GM20000 (cell line): ENCODE measurements at places on chromosomes 3 and 15.

- no peak for DNase-seq
Measured at GRCh38 chr15:29601811-29602210, 220.5 kb downstream of the TJP1 start.

- DNase-seq = no peak
Measured at GRCh38 chr3:119597548-119598288, at the start of gene PLA1A. Gene PLA1A, plus strand, starts transcription at chr3:119597885. Its CDS starts 29 bp downstream, at chr3:119597914.

- no peak for DNase-seq
Measured at GRCh38 chr3:117549716-117550115, 840.1 kb downstream of the TUSC7 start.

DNA sequence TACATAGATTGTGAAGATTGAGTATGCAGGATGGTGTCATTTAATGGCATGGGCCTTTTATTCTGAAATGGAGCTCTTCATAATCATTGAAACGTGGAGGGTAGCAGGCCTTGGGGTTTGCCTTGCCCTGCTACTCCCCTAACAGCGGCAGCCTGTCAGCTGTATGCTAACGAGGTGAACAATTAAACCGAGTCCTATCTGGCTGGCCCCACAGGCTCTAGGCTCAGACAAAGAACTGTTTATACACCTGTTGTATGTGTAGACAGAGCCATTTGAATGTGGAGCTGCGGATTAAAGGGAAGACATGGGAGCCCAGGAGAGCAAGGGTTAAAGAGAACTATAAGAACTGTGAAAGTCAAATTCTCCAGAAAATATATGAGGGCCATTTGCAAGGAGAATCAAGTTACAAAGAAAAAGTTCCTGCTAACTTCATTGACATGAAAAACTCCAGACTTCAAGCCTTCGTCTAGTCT, 116.7 kb upstream of the CGNL1 start:
- DNase-seq = no peak

DNA sequence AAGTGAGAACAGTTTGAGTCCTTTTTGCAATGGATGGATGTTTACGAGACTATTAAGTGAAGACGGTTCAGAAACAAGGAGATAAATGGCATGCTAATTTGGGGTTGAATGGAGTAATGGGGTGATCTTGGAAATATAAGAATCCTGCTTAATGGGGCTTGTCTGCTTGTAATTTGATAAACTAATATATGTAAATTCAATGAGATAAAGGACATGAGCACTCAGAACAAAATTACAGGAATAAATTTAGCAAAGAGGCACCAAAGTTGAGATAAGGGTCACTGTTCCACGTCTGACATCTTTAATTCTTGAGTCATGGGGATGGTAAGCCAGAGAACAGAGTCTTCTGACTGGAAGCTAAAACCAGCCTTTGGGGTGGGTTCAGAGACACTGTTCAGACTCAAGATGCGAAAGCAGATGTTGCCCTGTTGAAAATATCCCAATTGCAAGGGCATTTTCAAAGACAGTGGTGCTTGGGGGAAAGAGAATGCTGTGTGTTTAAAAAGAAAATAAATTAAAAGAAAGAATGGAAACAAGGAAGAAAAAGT, 67.8 kb upstream of the CHRNB4 start:
- no peak for DNase-seq

- DNase-seq = no peak
Measured at GRCh38 chr15:67796196-67797127, 28.8 kb upstream of the SKOR1 start.

DNA sequence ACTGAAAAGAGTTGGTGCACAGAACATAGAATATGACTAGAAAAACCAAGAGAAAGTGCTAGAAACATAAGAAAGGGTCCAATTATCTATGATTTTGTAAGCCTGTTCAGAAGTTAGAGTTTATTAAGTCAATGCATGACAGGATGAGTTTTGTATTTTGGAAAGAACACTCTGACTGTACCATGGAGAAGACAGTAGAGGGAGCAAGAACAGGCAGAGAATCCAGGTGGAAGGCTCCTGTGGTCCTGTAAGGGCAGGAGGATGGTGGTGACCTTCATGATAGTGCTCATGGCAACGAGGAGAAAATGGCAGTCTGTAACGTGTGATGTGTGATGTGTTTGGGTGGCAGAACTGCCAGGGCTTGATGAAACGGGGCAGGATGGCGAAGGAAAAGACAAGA, 249.1 kb downstream of the CTNNB1 start:
- DNase-seq = no peak

- no peak for DNase-seq
Measured at GRCh38 chr15:99911816-99912215, 178.6 kb upstream of the LYSMD4 start.

- no peak for DNase-seq
Measured at GRCh38 chr3:138625707-138626365, 17.3 kb downstream of the FAIM start.

- DNase-seq = peak; percentile 26
Measured at GRCh38 chr3:192130534-192131132, 596.7 kb downstream of the FGF12 start.

- DNase-seq = no peak
Measured at GRCh38 chr3:145490088-145491048, 670.6 kb downstream of the PLOD2 start.

- DNase-seq = no peak
Measured at GRCh38 chr3:24166515-24166914, 221.4 kb downstream of the NR1D2 start.

- no peak for DNase-seq
Measured at GRCh38 chr3:71345429-71346040, 238.0 kb downstream of the FOXP1 start.

GRCh38 chr15:92277776-92278175, 115.9 kb upstream of the ST8SIA2 start:
- no peak for DNase-seq

GRCh38 chr15:39330061-39330460, 250.8 kb upstream of the THBS1 start:
- DNase-seq = no peak

GRCh38 chr3:169699070-169699469, 35.6 kb upstream of the MECOM start:
- no peak for DNase-seq

GRCh38 chr3:37622999-37623883, 238.4 kb upstream of the CTDSPL start:
- no peak for DNase-seq

- DNase-seq = peak; percentile 53
Measured at GRCh38 chr3:142987080-142987700, 14.2 kb upstream of the U2SURP start.

- DNase-seq = no peak
Measured at GRCh38 chr15:92580521-92580920, 75.1 kb downstream of the FAM174B start.

DNA sequence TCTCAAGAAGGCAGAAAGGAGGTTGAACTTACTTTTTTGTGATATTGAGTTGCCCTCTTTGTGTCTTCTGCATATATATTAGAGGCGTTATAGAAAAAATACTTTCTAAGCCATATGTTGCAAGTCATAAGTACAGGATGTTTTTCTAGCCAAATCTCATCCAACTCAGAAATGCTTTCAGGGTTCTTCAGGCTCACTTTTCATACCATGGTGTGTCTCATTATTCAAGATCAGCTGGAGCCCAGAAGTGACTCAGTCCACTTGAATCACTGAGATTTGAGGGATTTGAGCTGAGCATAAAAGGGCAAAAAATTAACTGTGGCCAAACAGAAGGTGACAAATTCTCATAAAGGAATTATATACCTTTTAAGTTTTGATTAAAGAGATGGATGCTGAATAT, 157.3 kb downstream of the WNT5A start:
- DNase-seq = no peak

GRCh38 chr3:64170270-64170669, 55.0 kb downstream of the PRICKLE2 start:
- no peak for DNase-seq

DNA sequence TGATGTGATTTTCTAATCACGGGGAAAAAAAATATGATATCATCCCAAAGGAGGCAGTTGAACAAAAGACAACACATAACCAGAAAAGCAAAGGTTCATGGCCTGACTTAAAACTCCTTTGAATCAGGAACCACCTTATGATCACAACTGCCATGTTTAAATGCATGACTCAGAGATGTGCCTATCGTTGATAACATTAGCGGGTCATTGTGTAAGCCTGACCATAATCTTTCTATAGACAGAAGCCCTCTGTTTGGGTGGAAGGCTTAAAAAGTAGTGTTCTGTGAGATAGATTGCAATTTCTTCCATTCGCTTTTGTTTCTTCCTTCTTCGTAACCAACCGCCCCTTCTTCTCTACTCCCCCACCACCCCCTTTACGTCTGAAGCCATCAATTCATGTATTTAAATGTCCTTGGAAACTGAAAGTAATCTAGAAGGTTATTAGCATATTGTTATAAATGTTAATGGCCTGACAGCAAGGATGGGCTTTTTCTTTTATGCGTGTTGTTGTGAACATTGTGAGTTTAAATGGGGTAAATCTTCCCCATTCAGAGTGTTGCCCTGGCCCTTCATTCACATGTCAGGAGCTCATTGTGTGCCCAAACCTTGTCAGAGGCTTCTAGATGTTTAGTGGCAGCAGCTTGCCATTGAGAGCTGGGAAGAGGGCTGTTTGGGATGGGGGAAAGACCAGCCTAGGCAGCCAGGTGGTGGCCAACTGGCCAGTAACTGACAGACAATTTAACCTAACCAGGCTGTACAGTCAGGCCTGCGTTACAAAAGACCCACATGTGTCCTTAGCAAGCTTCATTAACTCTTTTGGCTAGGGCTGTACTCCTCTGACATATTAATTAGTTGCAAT, 64.5 kb downstream of the EPHA3 start:
- DNase-seq = no peak

DNA sequence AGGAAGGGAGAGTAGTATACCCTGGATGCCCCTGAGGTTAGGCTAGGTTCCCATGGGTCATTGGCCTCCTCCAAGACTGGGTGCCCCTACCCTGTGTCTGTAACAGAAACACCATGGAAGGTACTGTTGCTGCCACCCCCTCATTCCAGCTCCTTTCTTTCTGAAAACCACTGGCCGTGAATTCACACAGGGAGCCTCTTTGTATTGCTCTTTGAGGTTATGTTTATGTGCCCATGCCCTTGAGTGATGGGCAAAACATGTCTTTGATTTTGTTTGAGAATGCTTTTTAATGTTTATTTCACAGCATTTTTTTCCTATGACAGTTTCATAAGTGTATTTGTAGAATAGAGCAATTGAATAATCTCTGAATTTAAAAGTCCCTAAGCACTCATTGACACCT, 79.7 kb downstream of the RARB start:
- no peak for DNase-seq

DNA sequence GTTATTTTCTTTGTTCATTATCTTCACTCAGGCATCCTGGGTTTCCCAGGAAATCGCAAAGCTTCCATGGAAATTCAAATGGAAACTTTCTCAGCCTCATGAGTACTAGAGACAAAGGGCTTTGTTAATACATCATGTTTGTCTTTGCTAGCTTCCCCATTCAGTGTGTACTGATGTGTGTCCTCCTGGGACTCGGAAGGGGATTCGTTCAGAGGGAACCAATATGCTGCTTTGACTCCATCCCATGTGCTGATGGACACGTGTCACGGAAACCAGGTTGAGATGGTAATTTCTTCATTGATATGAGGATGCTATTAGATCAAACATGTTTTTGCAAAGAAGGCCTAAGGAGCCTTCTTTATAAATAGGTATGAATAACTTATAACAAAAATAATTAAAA, 87.0 kb upstream of the KCNAB1 start:
- DNase-seq = no peak

GRCh38 chr3:39671600-39671999, 137.8 kb upstream of the MYRIP start:
- DNase-seq = no peak

- DNase-seq = no peak
Measured at GRCh38 chr3:177611752-177612334, 414.6 kb upstream of the TBL1XR1 start.

- DNase-seq = no peak
Measured at GRCh38 chr15:89352476-89352875, 17.9 kb upstream of the POLG start.

GRCh38 chr3:116930786-116931185, 221.2 kb downstream of the TUSC7 start:
- DNase-seq = no peak

DNA sequence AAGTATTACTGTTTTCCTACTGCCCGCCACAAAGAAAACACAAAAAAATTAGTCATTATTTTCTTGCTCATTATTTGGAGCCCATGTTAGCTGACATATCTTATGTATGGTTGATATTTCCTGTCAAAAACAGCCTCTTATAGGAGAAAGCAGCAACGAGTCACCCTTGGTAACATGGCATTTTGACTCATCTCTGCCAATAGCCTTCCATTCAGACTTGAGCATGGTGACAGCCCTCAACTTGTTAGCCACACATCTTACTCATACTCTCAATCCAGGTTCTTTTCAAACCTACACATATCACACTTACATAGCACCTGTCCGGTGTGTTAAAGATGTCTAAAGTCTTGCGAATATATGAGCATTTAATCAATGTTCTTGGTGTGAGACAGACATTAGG, 109.4 kb upstream of the SAMMSON start:
- DNase-seq = no peak

DNA sequence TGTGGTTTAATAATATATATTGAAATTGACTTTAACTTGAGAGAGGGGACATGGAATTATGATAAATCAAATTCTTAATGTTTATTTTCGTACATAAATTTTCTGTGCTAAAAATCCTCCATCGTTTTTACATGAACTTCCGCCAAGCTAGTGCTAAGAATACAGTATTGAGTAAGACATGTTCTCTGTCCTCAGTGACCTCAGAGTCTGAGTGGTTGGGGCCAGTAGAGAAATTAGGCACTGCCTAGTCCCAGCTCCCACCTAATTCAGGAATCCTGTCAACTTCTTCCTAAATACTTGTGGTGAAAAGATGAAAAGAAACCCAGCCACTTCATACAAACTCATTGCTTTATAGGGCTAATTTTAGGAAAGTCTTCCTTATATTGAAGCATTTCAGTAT, 110.3 kb downstream of the PPP2R3A start:
- no peak for DNase-seq

GRCh38 chr3:138230525-138230924, 43.4 kb downstream of the ARMC8 start:
- DNase-seq = no peak

DNA sequence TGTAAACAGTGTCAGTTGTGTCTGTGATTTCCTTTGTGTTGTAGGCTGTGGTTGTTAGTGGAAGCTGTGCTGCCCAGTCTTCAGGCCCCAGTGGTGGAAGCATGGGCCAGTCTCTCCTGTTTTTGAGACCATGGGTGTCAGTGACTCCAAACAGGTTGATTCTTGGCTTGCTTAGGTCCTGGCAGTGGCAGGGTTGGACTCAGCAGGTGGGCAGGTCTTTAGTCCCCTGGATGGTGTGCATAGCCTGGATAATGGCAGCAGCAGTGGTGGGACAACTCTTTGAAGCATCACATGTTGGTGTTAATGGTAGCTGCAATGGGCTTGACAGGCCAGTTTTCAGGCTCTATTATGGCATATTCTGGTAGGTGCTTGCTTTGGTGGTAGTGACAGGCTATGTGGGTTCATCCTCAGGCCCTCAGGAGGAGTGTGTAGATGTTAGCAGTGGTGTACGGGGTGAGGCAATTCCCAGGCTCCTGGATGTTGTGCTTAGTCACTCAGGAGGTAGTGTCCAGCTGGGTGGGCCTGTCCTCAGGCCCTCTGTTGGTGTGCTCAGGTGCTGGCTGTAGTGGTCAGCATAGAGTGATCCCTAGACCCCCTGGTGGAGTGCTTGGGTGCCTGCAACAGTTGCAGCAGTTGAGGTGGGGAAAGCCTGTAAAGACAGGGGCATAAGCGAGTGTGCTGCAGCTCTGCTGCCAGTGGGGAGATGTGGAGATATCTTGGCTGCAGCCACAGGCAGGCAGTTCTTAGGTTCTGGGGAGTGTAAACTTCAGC, 596.7 kb downstream of the PDCD6IP start:
- no peak for DNase-seq
